ENCODE measurements at places on chromosomes 13 and 19.

- DNase-seq: no peak
- H3K27ac ChIP-seq: peak overlapping the region; percentile 99
- no peaks in the 10 kb centered on the region for H3K36me3 ChIP-seq
- H3K27me3 ChIP-seq: no peaks in the 10 kb centered on the region
- H3K4me1 ChIP-seq: peaks cover 58% of the 10 kb centered on the region
These were observed 9.9 kb upstream of the MKNK2 start for GRCh38 chr19:2060884-2061494.

DNA sequence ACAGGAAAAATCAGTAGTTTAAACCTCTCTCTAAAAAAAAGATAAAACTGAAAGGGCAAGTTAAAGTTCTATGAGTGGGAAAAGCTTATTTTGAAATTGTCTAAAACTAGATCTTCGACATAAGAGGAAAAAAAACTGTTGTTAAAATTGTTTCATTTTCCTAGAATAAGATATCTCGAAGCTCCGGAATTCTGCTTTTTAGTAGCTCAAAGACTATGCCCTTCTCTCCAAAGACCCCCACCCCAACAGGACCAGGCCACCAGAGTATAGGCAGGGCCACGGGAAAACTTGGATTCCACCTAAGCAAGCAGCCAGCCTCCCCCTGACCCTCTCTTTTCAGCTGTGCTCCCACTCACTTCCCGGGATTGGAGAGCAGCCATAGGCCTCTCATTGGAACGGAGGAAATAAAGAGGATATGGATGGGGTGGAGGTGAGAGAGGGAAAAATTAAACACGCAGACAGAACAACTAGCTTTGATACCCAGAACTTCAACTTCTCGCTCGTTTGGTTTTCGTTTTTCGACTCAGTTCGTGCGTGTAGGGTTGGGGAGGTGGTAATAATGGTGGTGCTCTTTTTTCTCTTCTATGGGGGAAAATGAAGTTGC is 3.0 kb downstream of the POU4F1 start:
- H3K27me3 ChIP-seq: peaks cover 28% of the 10 kb centered on the region
- no peak for DNase-seq
- no peak overlapping the region for H3K4me3 ChIP-seq
- H3K36me3 ChIP-seq: no peaks in the 10 kb centered on the region

DNA sequence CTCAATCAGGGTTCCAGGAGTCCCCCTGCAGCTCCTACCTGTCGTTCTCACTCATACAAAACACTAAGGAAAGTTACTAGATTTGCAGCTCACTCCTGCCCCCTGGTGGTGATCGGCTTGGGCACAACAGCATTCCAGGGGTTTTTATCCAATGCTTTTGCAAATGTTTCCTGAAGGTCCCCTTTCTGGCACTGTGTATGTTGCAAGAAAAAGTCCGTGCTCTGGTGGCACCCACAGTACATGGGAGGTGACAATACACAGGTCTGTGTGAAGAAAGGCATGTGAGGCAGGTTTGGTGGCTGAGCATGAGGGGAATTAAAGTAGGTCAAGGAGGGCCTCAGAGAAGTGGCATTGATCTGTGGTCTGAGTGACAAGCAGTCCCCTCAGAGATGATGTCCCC is 8.6 kb upstream of the TYK2 start:
- no peak overlapping the region for H3K4me3 ChIP-seq
- peaks cover 33% of the 10 kb centered on the region for H3K36me3 ChIP-seq
- no peaks in the 10 kb centered on the region for H3K27me3 ChIP-seq

- H3K27me3 ChIP-seq: no peaks in the 10 kb centered on the region
- DNase-seq: no peak
- H3K4me3 ChIP-seq: no peak overlapping the region
- H3K36me3 ChIP-seq: no peaks in the 10 kb centered on the region
These were observed 45.2 kb downstream of the TPP2 start for GRCh38 chr13:102642029-102642428.

- DNase-seq: no peak
- no peaks in the 10 kb centered on the region for H3K27me3 ChIP-seq
- H3K4me3 ChIP-seq: no peak overlapping the region
- peaks cover 13% of the 10 kb centered on the region for H3K36me3 ChIP-seq
- peak overlapping the region; percentile 49 for H3K27ac ChIP-seq
These were observed 37.8 kb downstream of the BRD4 start for GRCh38 chr19:15294561-15294990.

GRCh38 chr13:20197361-20197834 is 4.7 kb upstream of the GJB2 start:
- peak overlapping the region; percentile 16 for H3K27ac ChIP-seq
- H3K4me1 ChIP-seq: peaks cover 23% of the 10 kb centered on the region
- no peak overlapping the region for H3K4me3 ChIP-seq
- no peaks in the 10 kb centered on the region for H3K36me3 ChIP-seq
- H3K27me3 ChIP-seq: peaks cover 9% of the 10 kb centered on the region

DNA sequence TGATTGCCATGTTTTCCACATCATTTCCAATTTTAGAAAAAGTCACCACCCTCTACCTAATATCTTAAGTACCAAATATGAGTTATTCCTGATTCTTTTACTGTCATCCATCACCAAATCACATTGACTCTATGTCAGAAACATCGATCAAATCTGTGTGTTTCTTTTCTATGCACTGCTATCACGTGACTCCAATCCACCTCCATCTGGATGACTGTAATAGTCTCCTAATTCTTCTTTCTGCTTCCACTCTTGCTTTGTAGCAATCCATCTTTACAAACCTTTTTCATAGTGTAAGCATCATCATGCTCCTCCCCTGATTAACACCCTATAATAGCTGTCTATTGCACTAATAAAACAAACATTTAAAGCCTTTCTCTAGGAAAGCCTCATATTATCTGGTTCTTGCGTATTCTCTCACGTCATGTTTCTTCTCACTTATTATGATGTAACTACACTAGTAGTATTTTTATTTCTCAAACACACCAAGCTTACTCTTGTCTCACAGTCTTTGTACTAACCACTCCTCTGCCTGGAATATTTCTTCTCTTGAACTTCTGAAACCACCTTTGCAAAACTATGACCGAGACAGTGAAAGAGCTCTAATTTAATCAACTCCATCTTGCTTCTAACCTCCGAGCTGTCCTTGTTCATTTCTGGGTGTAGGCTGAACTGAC is 10.7 kb upstream of the FPR3 start:
- peaks cover 27% of the 10 kb centered on the region for H3K27me3 ChIP-seq
- H3K4me1 ChIP-seq: peaks cover 7% of the 10 kb centered on the region
- no peaks in the 10 kb centered on the region for H3K36me3 ChIP-seq
- no peak overlapping the region for H3K4me3 ChIP-seq
- DNase-seq: no peak
- no peak overlapping the region for H3K27ac ChIP-seq

- H3K4me1 ChIP-seq: no peaks in the 10 kb centered on the region
- H3K27ac ChIP-seq: no peak overlapping the region
- no peaks in the 10 kb centered on the region for H3K27me3 ChIP-seq
- no peak overlapping the region for H3K4me3 ChIP-seq
- H3K36me3 ChIP-seq: no peaks in the 10 kb centered on the region
These were observed 64.0 kb downstream of the ATP11A start for GRCh38 chr13:112753833-112754232.

DNA sequence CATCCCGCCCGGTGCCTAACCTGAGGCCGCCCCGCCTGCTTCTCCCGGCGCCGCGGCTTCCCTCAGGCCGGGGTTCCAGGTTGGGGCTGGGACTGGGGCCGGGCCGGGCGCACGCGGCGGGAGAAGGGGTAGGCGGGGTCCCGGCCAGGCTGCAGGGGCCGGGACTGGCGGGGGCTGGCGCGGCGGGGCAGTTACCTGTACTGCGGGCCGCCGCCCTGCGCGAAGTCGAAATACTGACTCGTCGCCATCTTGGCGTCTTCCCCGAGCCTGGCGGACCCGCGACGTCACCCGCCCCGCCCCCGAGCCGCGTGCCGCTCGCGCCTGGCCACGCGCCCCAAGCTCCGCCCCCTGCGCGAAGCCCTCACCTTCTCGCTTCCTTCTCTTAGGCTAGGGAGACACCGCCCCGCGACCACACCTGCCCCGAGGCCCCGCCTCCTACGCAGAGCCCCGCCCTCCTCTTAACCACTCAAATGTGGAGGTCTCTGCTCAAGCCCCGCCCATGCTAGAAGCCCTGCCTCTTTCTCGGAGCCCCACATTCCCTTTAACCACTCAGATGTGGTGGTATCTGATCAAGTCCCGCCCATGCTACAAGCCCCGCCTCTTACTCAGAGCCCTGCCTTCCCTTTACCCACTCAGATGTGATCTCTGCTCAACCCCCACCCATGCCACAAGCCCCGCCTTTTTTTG is at the start of gene ZFR2:
Gene ZFR2, minus strand, starts transcription at position 269 of the 687 bp plus-strand sequence. Its CDS starts 21 bp downstream, at position 248.
- H3K4me1 ChIP-seq: no peaks in the 10 kb centered on the region
- H3K4me3 ChIP-seq: no peak within 1 kb of the TSS

- no peak for DNase-seq
- no peak overlapping the region for H3K27ac ChIP-seq
- no peaks in the 10 kb centered on the region for H3K27me3 ChIP-seq
- H3K4me3 ChIP-seq: no peak overlapping the region
- H3K36me3 ChIP-seq: no peaks in the 10 kb centered on the region
- no peaks in the 10 kb centered on the region for H3K4me1 ChIP-seq
These were observed 31.4 kb downstream of the FLT1 start for GRCh38 chr13:28463481-28463880.

- H3K27ac ChIP-seq: peak overlapping the region; percentile 84
- H3K4me3 ChIP-seq: no peak overlapping the region
- peaks cover 64% of the 10 kb centered on the region for H3K4me1 ChIP-seq
- DNase-seq: no peak
- H3K36me3 ChIP-seq: peaks cover 9% of the 10 kb centered on the region
These were observed 2.3 kb downstream of the TBXA2R start for GRCh38 chr19:3604227-3604986.

DNA sequence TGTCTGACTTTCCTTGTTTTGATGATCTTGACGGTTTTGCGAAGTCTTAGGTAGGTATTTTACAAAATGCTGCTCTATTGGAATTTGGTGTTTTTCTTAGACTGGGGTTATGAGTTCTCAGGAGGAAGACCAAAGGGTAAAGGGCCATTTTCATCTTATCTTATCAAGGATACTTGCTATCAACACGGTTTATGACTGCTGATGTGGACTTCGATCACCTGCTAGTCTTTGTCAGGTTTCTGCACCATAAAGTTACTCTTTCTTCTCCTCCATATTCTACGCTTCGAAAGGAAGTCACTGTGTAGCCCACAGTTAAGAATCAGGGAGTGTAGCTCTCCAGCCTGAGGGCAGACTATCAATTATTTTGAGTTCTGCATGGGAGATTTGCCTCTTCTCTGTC is 7.4 kb upstream of the CEBPG start:
- H3K4me3 ChIP-seq: no peak overlapping the region
- no peak overlapping the region for H3K27ac ChIP-seq
- no peak for DNase-seq
- no peaks in the 10 kb centered on the region for H3K4me1 ChIP-seq
- no peaks in the 10 kb centered on the region for H3K36me3 ChIP-seq

DNA sequence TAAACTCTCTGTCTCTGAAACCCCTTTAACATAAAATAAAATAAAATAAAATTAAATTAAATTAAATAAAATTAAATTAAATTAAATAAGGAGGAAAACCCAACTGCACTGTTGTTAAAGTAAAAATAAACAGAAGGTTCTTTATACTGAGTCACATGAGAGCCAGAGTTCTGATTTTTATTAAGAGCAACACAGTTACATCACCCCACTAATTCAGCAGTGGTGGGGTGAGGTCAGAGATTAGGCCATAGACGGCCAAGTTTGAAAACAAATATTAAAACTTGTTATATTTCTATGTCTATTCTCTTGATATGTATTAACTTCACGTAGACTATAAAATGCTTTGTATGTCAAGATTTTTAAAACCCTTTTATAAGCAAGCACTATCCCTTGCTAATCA is 59.5 kb downstream of the MYCBP2 start:
- H3K36me3 ChIP-seq: peaks cover 92% of the 10 kb centered on the region
- H3K4me1 ChIP-seq: no peaks in the 10 kb centered on the region
- H3K4me3 ChIP-seq: no peak overlapping the region
- H3K27ac ChIP-seq: no peak overlapping the region

DNA sequence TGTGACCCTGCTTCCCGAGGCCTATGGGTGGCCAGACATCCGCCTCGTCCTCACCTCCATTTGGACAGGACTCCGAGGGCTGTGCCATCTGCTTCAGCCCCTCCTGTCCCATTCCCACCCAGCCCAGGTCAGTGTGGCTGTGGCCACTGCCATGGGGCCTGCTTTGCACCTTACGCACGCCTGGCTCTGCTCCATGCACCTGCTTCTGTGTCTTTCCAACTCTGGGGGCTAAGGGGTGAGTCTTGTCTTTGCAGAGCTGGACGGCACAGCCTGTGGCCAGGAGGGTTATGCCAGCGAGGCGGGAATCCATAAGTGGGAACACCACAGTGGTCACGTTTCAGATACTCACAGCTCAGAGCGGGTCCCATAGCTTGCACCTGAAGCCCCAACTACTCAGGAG is 5.2 kb upstream of the ZNF554 start:
- H3K4me1 ChIP-seq: no peaks in the 10 kb centered on the region
- peaks cover 10% of the 10 kb centered on the region for H3K36me3 ChIP-seq
- H3K4me3 ChIP-seq: no peak overlapping the region

DNA sequence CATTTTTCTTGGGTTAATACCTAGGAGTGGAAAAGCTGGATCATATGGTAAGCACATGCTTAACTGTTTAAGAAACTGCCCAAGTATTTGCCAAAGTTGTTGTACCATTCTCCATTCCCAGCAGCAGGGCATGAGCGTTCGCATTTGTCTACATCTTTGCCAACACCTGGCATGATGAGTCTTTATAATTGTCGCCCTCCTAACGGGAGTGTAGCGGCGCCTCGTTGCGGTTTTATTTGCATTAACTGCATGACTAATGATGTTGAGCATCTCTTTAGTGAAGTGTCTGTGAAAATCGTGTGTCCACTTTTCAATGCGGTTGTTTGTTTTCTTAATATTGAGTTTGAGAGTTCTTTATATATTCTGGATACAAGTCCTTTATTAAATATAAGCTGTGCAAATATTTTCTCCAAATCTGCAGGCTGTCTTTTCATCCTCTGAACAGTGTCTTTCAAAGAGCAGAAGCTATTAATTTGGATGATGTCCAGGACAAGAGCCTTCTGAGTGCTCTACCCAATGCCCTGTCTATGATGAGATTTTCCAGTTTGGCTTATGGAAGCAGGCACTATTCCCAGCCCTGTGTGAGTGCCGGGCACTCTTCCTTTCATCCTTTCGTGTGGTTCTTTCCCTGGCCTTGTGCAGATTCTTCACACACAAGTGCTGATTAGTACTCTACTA is 202.0 kb downstream of the FOXO1 start:
- H3K4me3 ChIP-seq: no peak overlapping the region
- H3K36me3 ChIP-seq: no peaks in the 10 kb centered on the region
- no peaks in the 10 kb centered on the region for H3K4me1 ChIP-seq
- DNase-seq: no peak
- no peaks in the 10 kb centered on the region for H3K27me3 ChIP-seq

GRCh38 chr19:12670159-12670928 is 3.7 kb downstream of the WDR83 start:
- no peaks in the 10 kb centered on the region for H3K27me3 ChIP-seq
- no peak for DNase-seq
- peak overlapping the region; percentile 88 for H3K4me3 ChIP-seq
- H3K4me1 ChIP-seq: peaks cover 37% of the 10 kb centered on the region
- peak overlapping the region; percentile 99 for H3K27ac ChIP-seq
- H3K36me3 ChIP-seq: peaks cover 47% of the 10 kb centered on the region

- H3K36me3 ChIP-seq: no peaks in the 10 kb centered on the region
- H3K4me1 ChIP-seq: no peaks in the 10 kb centered on the region
- no peak overlapping the region for H3K27ac ChIP-seq
- DNase-seq: no peak
- no peaks in the 10 kb centered on the region for H3K27me3 ChIP-seq
These were observed 99.8 kb downstream of the ITGBL1 start for GRCh38 chr13:101552286-101552685.

GRCh38 chr13:20217168-20217567 is 15.0 kb downstream of the GJB6 start:
- H3K27me3 ChIP-seq: no peaks in the 10 kb centered on the region
- no peaks in the 10 kb centered on the region for H3K4me1 ChIP-seq
- no peak overlapping the region for H3K4me3 ChIP-seq

Data from esophagus squamous epithelium (tissue), 5 donors.